ENCODE measurements at places on chromosomes 1 and 21. TPM values are rescaled to one million over a fixed set of nuclear protein-coding genes. Genes with fewer than 3 reads are reported as not detected.

EDN2 gene
- 0.53 TPM for total RNA-seq

SMIM11 gene
- total RNA-seq, result 1.6 TPM

TTC24 gene
- total RNA-seq, result not detected

TMEM51 gene
- 46.2 TPM for total RNA-seq

LIPI gene
- total RNA-seq, result not detected

GRIK1 gene
- not detected for total RNA-seq

SPRR2A gene
- not detected for total RNA-seq

CFHR3 gene
- total RNA-seq, result not detected

MYBPH gene
- not detected for total RNA-seq

LRRC8C gene
- 36.6 TPM for total RNA-seq

HRNR gene
- not detected for total RNA-seq

PLA2G2D gene
- total RNA-seq, result not detected

SMCP gene
- not detected for total RNA-seq

POU3F1 gene
- total RNA-seq, result not detected

GBP2 gene
- total RNA-seq, result 52.7 TPM

GOLT1A gene
- total RNA-seq, result not detected

KRTAP21-2 gene
- total RNA-seq, result not detected

COA6 gene
- total RNA-seq, result 20.7 TPM

ARTN gene
- not detected for total RNA-seq

CD5L gene
- total RNA-seq, result not detected

CLCA1 gene
- total RNA-seq, result not detected

FAM89A gene
- 86.2 TPM for total RNA-seq

LCE1B gene
- not detected for total RNA-seq

FOXO6 gene
- total RNA-seq, result not detected

NMNAT2 gene
- 0.23 TPM for total RNA-seq

ZNF648 gene
- total RNA-seq, result not detected

DNM3 gene
- 3.4 TPM for total RNA-seq

BMP8A gene
- total RNA-seq, result 0.53 TPM

AMY2A gene
- not detected for total RNA-seq

HES3 gene
- not detected for total RNA-seq

CHD5 gene
- not detected for total RNA-seq

VWA5B1 gene
- total RNA-seq, result not detected

NHLH1 gene
- total RNA-seq, result 0.05 TPM

Measured in glomerular endothelial cell (primary cell).